Fibroblast of the aortic adventitia (primary cell): ENCODE measurements at places on chromosomes 7 and 10. TPM values are rescaled to one million over a fixed set of nuclear protein-coding genes. Genes with fewer than 3 reads are reported as not detected.

Gene TMEM236
- 0.09 and 0.16 TPM in 2 replicates for total RNA-seq

Gene STAG3
- 0.90 and 4.8 TPM in 2 replicates for total RNA-seq

Gene CALY
- total RNA-seq: not detected in 2 replicates

Gene DDX21
- 61.9 and 63.1 TPM in 2 replicates for total RNA-seq

Gene HTR7
- 0.25 and 4.6 TPM in 2 replicates for total RNA-seq

Gene OR13A1
- not detected in 2 replicates for total RNA-seq

Gene MRLN
- total RNA-seq: not detected in 2 replicates

Gene RPEL1
- under 0.01 and 0.82 TPM in 2 replicates for total RNA-seq

Gene COL17A1
- 2.0 and 2.3 TPM in 2 replicates for total RNA-seq

Gene GHRHR
- total RNA-seq: not detected in 2 replicates

Gene TAS2R3
- 1.2 and 2.5 TPM in 2 replicates for total RNA-seq

Gene CCDC7
- total RNA-seq: 15.4 and 15.8 TPM in 2 replicates

Gene AGAP9
- 4.2 and 7.0 TPM in 2 replicates for total RNA-seq

Gene LIPF
- total RNA-seq: not detected in 2 replicates

Gene INMT
- total RNA-seq: 2.5 and 219 TPM in 2 replicates

Gene CYP26C1
- 0.09 TPM in 1 of 2 replicates, not detected in the other for total RNA-seq

Gene IL6
- 3.8 and 10.2 TPM in 2 replicates for total RNA-seq

Gene MYL10
- total RNA-seq: not detected in 2 replicates

Gene RNF32
- total RNA-seq: 0.54 and 1.9 TPM in 2 replicates

Gene ASAH2B
- 2.3 and 5.7 TPM in 2 replicates for total RNA-seq

Gene PPIF
- total RNA-seq: 29.6 and 36.1 TPM in 2 replicates

Gene AASS
- 20.8 and 53.9 TPM in 2 replicates for total RNA-seq
